ENCODE measurements at places on chromosomes 3 and 15. TPM values are rescaled to one million over a fixed set of nuclear protein-coding genes. Genes with fewer than 3 reads are reported as not detected.

DNA sequence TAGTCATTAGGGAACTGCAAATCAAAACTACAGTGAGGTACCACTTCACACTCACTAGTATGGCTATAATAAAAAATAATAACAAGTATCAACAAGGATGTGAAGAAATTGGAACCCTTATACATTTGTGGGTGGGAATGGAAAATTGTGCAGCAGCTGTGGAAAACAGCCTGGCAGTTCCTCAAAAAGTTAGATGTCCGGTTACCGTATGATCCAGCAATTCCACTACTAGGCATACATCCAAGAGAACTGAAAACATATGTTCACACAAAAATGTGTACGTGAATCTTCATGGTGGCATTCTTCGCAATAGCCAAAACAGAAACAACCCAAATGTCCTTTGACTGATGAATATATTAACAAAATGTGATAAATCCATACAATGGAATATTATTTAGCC is 187.9 kb upstream of the LYSMD4 start:
- no peaks in the 10 kb centered on the region for H3K36me3 ChIP-seq
- H3K27me3 ChIP-seq: peaks cover 23% of the 10 kb centered on the region
- no peak for DNase-seq
- H3K27ac ChIP-seq: no peak overlapping the region
- H3K4me3 ChIP-seq: no peak overlapping the region

GRCh38 chr15:66880380-66881155 is 178.5 kb downstream of the SMAD6 start:
- no peak overlapping the region for H3K27ac ChIP-seq
- H3K27me3 ChIP-seq: no peaks in the 10 kb centered on the region
- H3K4me3 ChIP-seq: no peak overlapping the region
- no peak for DNase-seq
- H3K36me3 ChIP-seq: no peaks in the 10 kb centered on the region
- peaks cover 39% of the 10 kb centered on the region for H3K4me1 ChIP-seq

The CYP8B1 gene
- total RNA-seq: not detected

DNA sequence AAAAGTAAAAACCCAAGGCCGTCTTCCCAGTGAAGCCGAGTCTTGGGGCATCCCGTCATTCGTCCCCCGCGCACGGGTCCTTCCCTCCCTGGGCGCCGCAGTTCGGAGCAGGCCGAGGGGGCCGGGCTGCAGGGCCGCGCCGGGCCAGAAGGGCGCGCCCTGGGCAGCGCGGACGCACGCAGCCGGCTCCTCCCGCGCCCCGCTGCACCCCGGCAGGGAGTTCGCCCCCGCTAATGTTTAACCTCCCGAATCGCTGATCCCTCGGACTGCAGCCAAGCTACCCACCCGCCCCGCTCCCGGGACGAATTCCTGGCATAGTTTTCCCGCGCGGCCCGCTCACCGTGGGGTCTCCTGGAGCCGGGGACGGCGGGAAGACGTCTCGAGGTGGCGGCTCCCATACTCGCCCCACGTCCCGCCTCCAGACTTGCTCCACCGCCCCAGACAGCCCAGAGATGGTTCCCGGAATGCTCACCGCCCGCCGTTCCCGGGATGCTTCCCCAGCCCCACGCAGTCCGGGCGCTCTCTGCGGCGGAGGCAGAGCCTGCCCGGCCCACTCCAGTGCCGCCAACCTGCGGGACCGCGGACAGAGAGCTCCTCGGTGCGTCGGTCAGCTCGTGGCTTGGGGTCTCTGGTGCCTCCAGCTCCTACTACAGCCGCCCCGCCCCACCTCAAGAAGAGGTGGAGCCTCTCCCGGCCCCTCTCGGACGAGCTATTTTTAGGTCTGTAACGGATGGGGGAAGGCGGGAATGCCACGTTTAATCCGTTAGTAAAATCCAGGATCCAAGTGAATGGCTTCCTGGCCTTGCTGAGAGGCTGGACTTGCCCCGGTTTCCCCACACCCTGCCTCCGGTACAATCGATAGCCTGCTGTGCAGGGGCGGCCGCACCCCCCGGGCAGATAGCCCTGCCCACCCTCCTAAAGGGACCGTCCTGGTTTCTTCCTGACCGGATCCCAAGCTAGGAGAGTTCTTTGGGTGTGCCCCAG is at the start of gene DZIP1L:
Gene DZIP1L, minus strand, starts transcription at position 621 of the 984 bp plus-strand sequence. CDS start 11,637 bp downstream, outside the sequence.
- no peaks in the 10 kb centered on the region for H3K27me3 ChIP-seq
- no peak for DNase-seq
- peak within 1 kb of the TSS; percentile 83 for H3K4me3 ChIP-seq
- H3K27ac ChIP-seq: peak within 1 kb of the TSS; percentile 86

- no peak overlapping the region for H3K4me3 ChIP-seq
- no peak overlapping the region for H3K27ac ChIP-seq
- peaks cover 9% of the 10 kb centered on the region for H3K4me1 ChIP-seq
- peaks cover 13% of the 10 kb centered on the region for H3K27me3 ChIP-seq
- no peaks in the 10 kb centered on the region for H3K36me3 ChIP-seq
These were observed 2.0 kb upstream of the ST8SIA2 start for GRCh38 chr15:92391640-92392039.

GRCh38 chr3:128489674-128489926 is 3.4 kb downstream of the GATA2 start:
- no peak for DNase-seq
- H3K4me1 ChIP-seq: peaks cover 40% of the 10 kb centered on the region
- peaks cover 73% of the 10 kb centered on the region for H3K27me3 ChIP-seq

The CHRNA5 gene
- total RNA-seq: 1.6 TPM

The BOC gene
- 17.9 TPM for total RNA-seq

- H3K36me3 ChIP-seq: no peaks in the 10 kb centered on the region
- DNase-seq: no peak
- H3K27ac ChIP-seq: no peak overlapping the region
- no peaks in the 10 kb centered on the region for H3K27me3 ChIP-seq
- no peaks in the 10 kb centered on the region for H3K4me1 ChIP-seq
These were observed 314.9 kb upstream of the TMCO5A start for GRCh38 chr15:37619358-37620042.

- no peak overlapping the region for H3K4me3 ChIP-seq
- H3K36me3 ChIP-seq: peaks cover 19% of the 10 kb centered on the region
- H3K27ac ChIP-seq: no peak overlapping the region
- no peaks in the 10 kb centered on the region for H3K27me3 ChIP-seq
These were observed 2.4 kb upstream of the RPL29 start for GRCh38 chr3:51997935-51998596.

DNA sequence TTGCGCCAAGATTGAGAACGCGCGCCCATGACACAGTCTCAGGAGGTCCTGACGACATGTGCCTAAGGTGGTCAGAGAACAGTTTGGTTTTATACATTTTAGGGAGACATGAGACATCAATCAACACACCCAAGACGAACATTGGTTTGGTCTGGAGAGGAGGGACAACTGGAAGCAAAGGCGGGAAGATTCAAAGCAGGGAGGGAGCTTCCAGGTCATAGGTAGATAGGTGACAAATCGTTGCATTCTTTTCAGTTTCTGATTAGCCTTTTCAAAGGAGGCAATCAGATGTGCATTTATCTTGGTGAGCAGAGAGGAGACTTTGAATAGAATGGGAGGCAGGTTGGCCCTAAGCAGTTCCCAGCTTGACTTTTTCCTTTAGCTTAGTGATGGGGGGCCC is 828.4 kb upstream of the DPPA4 start:
- H3K4me3 ChIP-seq: no peak overlapping the region
- H3K4me1 ChIP-seq: no peaks in the 10 kb centered on the region
- H3K27ac ChIP-seq: no peak overlapping the region
- H3K36me3 ChIP-seq: no peaks in the 10 kb centered on the region
- no peaks in the 10 kb centered on the region for H3K27me3 ChIP-seq
- no peak for DNase-seq

The PGBD4 gene
- 0.70 TPM for total RNA-seq

The IL20RB gene
- total RNA-seq: 112 TPM

DNA sequence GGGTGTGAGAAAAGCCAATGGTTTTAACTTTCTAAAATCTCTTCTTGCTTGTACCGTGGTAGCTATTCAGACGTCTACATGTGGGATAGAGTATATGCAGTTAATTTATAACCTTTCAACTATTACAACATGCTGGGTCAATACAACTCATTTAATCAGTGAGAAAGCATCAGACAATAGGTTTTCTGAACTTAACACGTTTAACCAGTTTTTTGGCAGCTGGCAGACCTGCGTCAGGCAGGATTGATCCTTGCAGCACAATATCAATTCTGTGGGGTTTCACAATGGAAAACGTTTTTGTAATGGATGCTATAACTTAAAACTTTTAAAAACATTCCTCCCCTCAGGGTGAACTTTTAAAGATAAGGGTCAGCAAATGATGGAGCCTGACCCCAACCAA is 6.5 kb downstream of the GNB5 start:
- H3K27me3 ChIP-seq: no peaks in the 10 kb centered on the region
- no peaks in the 10 kb centered on the region for H3K36me3 ChIP-seq
- H3K27ac ChIP-seq: no peak overlapping the region

- no peaks in the 10 kb centered on the region for H3K4me1 ChIP-seq
- no peaks in the 10 kb centered on the region for H3K36me3 ChIP-seq
- no peak for DNase-seq
- no peak overlapping the region for H3K27ac ChIP-seq
- no peak overlapping the region for H3K4me3 ChIP-seq
- H3K27me3 ChIP-seq: no peaks in the 10 kb centered on the region
These were observed 648.3 kb upstream of the CFAP20DC start for GRCh38 chr3:59698091-59698490.

The TGM4 gene
- total RNA-seq: not detected

DNA sequence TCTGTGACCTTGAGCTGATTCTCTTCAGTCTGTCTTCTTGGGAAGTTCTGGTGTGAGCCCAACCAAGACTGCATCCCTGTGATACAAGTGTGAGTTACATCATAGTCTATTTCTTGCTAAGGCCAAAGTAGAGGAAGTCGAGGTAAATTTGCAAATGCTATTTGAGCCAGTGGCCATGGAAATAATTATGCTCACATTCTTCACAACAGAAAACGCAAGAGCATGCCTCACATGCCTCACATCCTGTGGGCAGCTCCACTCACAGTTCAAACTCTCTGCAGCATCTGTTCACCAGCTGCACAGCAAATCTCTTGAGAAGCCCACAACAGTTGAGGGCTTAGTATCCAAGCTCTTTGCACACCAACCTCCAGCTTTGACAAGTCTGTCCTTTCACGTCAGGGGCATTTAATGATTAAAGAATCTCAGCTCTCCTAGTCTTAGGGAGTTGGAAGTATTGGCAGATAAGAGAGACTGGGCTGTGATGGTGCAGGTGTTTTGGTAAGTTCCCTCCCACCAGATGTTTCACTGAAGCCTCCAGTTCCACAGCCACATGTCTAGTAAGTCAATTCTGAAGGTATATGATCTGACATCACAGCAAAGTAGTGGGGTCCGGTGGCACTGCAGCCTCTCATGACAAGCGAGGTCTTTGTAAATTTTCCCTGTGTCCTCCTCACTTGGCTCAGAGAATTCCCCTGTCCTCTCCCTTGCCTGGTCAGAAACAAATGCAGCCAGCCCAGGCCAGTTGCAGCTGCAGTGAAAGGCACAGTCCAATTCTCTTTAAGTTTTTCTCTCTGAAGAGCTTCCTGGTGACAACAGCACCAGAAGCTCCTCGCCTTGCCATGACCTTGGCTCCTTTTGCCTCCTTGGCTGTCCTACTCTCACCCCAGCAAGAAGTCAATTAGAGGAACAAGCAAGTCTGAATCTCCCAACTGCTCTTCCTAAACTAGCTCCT is 166.1 kb downstream of the SSR3 start:
- no peaks in the 10 kb centered on the region for H3K36me3 ChIP-seq
- no peak overlapping the region for H3K27ac ChIP-seq
- H3K27me3 ChIP-seq: no peaks in the 10 kb centered on the region
- H3K4me3 ChIP-seq: no peak overlapping the region
- no peaks in the 10 kb centered on the region for H3K4me1 ChIP-seq

The FEZF2 gene
- not detected for total RNA-seq

DNA sequence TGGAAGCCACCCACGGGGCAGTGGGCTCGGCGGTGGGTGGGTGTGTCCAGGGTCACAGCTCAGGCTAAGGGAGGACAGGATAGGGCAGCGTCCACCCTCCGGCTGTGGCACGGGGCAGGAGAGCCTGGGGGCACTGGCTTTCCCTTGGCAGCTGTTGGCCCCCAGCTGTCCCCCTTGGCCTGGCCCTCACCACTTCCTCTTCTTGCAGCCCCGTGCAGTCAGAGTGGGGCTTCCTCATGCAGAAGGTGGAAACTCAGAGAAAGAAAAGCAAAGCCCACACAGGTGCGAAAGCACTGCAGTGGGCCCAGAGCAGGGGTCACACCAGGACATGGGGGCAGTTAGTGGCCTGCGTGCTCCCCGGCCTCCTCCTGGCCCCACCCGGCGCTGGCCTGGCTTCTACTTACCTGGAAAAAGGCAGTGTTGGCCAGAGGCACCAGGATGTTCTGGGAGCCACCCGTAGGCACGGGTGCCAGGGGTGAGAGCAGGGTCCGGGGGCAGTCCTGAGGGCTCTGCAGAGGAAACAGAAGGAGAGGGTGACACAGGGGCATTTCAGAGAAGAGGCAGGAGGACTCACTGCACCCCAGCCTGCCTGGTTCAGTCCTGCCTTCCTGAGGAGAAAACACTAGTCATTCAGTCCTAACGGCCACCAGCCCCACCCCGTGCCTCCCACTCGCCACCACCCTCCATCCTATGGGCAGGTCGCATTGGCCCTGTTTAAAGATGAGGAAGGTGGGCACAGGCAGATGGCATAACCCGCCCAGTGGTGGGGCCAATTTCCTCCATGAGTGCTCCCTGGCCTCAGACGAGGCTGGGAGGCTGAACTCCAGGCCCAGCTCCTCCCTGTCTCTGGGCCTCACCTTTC is 28.3 kb downstream of the PLXND1 start:
- no peak overlapping the region for H3K4me3 ChIP-seq
- DNase-seq: peak; percentile 29
- no peaks in the 10 kb centered on the region for H3K27me3 ChIP-seq
- H3K4me1 ChIP-seq: peaks cover 20% of the 10 kb centered on the region

GRCh38 chr3:55442861-55443260 is 44.2 kb downstream of the WNT5A start:
- H3K4me3 ChIP-seq: no peak overlapping the region
- H3K4me1 ChIP-seq: no peaks in the 10 kb centered on the region
- DNase-seq: no peak
- H3K27me3 ChIP-seq: no peaks in the 10 kb centered on the region

- no peak overlapping the region for H3K27ac ChIP-seq
- DNase-seq: no peak
- H3K4me1 ChIP-seq: no peaks in the 10 kb centered on the region
- H3K36me3 ChIP-seq: peaks cover 5% of the 10 kb centered on the region
These were observed 414.6 kb downstream of the FOXP1 start for GRCh38 chr3:71168880-71169411.

GRCh38 chr3:134721214-134721613 is 70.4 kb upstream of the KY start:
- no peak for DNase-seq
- no peaks in the 10 kb centered on the region for H3K36me3 ChIP-seq
- no peak overlapping the region for H3K27ac ChIP-seq
- H3K27me3 ChIP-seq: no peaks in the 10 kb centered on the region

GRCh38 chr15:62469874-62470688 is 305.0 kb upstream of the C2CD4B start:
- no peaks in the 10 kb centered on the region for H3K27me3 ChIP-seq
- no peak overlapping the region for H3K4me3 ChIP-seq
- H3K4me1 ChIP-seq: peaks cover 38% of the 10 kb centered on the region
